ENCODE measurements at places on chromosomes 1 and 21. TPM values are rescaled to one million over a fixed set of nuclear protein-coding genes. Genes with fewer than 3 reads are reported as not detected.

The OXCT2 gene
- total RNA-seq, result 0.28 TPM

- peak overlapping the region; percentile 86 for H3K27ac ChIP-seq
- DNase-seq, result peak; percentile 96
- H3K4me1 ChIP-seq, result peaks cover 13% of the 10 kb centered on the region
- H3K27me3 ChIP-seq, result no peaks in the 10 kb centered on the region
- no peaks in the 10 kb centered on the region for H3K36me3 ChIP-seq
Measured at GRCh38 chr1:171141688-171142415, 43.2 kb upstream of the FMO2 start.

DNA sequence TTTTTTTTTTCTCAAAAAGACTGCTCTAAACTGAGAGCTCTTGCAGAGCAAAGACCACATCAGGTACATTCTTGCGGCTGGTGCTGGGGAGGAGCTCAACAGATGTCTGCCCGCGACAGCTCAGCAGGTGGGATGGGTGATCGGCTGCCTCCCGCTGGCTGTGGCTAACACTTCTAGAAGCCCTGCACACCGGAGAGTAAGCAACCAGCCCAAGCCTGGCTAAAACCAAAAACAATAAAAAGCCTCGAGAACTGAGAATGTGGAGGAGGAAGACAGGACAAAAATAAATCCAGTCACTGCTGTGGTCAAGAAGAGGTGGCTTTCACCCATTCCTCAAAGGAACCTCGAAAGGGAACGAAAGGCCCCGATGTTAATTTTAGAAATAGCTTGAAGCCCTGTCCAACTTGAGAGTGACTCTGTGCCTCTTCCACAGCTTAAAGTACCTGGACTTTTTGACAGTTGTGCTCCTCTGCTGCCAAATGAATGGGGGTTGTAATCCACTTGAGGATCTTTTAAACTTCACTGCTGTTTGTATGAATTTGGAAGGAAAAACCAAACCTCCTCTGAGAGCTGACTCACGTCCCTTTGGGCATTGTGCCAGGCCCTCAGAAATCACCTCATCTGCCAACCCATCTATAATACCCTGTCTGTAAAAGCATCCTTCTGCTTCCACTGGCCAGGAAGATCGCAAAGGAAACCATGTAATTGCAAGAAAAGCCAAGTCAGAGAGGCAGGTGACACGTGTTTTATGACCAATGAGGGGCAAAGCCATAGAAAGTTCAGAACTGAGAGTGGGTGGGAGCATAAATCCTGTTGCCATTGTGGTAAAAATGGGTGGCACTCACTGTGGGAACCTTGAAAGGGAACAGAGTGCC, 78.6 kb downstream of the KCNN3 start:
- no peak overlapping the region for H3K27ac ChIP-seq
- H3K36me3 ChIP-seq, result no peaks in the 10 kb centered on the region
- no peak overlapping the region for H3K4me3 ChIP-seq
- DNase-seq, result peak; percentile 21
- H3K27me3 ChIP-seq, result peaks cover 74% of the 10 kb centered on the region

The TMPRSS15 gene
- not detected for total RNA-seq

DNA sequence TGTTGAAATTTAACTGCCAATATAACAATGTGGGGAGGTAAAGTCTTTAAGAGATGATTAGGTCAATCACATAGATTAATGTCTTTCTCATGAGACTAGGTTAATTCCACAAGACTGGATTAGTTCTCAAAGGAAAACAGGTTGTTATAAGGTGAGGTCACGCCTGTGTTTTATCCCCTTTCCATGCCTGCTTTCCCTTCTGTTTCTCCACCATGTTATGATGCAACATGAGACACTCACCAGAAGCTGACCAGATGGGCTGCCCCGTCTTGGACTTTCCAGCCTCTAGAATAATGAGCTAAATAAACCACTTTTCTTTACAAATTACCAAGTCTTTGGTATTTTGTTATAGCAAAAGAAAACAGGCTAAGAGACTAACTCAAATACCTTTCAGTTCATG, 70.8 kb downstream of the DDAH1 start:
- peaks cover 7% of the 10 kb centered on the region for H3K4me1 ChIP-seq
- H3K4me3 ChIP-seq, result no peak overlapping the region
- no peaks in the 10 kb centered on the region for H3K27me3 ChIP-seq
- peak; percentile 18 for DNase-seq
- H3K36me3 ChIP-seq, result peaks cover 2% of the 10 kb centered on the region
- no peak overlapping the region for H3K27ac ChIP-seq

DNA sequence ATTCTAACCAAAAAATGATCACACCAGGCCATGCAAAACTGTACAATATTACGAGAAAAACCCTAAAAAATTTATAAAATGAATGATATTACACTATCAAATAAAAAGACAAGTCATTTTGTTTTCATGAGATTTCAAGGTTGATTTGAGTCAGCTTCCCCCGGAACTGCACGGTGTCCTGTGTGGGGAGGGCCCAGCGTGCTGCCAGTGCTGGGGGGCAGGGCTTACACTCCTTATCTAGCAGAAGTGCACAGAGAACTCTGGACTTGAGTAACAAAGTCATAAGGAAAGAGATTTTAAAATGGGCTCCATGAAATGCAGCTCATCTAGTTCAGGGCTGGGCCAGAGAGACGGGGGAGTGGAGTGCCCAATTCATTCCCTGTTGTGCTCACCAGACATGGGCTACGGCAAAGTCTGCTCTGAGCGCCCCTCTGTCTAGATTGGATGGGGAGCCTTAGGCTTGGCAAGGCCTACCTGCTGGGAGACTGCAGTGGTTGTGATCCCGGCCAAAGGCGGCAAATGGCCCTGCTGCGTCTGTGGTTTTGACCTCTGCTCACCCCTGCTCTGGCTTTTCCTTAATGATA, 50.1 kb downstream of the COQ8A start:
- no peaks in the 10 kb centered on the region for H3K4me1 ChIP-seq
- no peaks in the 10 kb centered on the region for H3K27me3 ChIP-seq
- H3K27ac ChIP-seq, result no peak overlapping the region

GRCh38 chr1:160078512-160079195, 2.7 kb upstream of the KCNJ9 start:
- DNase-seq, result no peak
- H3K36me3 ChIP-seq, result no peaks in the 10 kb centered on the region
- H3K4me3 ChIP-seq, result no peak overlapping the region
- peaks cover 2% of the 10 kb centered on the region for H3K4me1 ChIP-seq
- H3K27ac ChIP-seq, result no peak overlapping the region

GRCh38 chr1:197234581-197234980, 33.5 kb upstream of the CRB1 start:
- H3K27ac ChIP-seq, result no peak overlapping the region
- H3K36me3 ChIP-seq, result no peaks in the 10 kb centered on the region
- H3K27me3 ChIP-seq, result no peaks in the 10 kb centered on the region

GRCh38 chr1:181094416-181095212, 6.1 kb downstream of the IER5 start:
- no peaks in the 10 kb centered on the region for H3K27me3 ChIP-seq
- DNase-seq, result peak; percentile 91
- peak overlapping the region; percentile 56 for H3K27ac ChIP-seq
- no peak overlapping the region for H3K4me3 ChIP-seq
- H3K4me1 ChIP-seq, result peaks cover 25% of the 10 kb centered on the region

- DNase-seq, result no peak
- H3K4me1 ChIP-seq, result no peaks in the 10 kb centered on the region
- no peaks in the 10 kb centered on the region for H3K36me3 ChIP-seq
- no peak overlapping the region for H3K27ac ChIP-seq
Measured at GRCh38 chr1:231187571-231187970, 25.7 kb downstream of the TRIM67 start.

- H3K4me3 ChIP-seq, result no peak overlapping the region
- H3K27me3 ChIP-seq, result no peaks in the 10 kb centered on the region
- no peak overlapping the region for H3K27ac ChIP-seq
- no peak for DNase-seq
- H3K36me3 ChIP-seq, result no peaks in the 10 kb centered on the region
- H3K4me1 ChIP-seq, result peaks cover 5% of the 10 kb centered on the region
Measured at GRCh38 chr1:32709476-32709875, 6.9 kb upstream of the SYNC start.

DNA sequence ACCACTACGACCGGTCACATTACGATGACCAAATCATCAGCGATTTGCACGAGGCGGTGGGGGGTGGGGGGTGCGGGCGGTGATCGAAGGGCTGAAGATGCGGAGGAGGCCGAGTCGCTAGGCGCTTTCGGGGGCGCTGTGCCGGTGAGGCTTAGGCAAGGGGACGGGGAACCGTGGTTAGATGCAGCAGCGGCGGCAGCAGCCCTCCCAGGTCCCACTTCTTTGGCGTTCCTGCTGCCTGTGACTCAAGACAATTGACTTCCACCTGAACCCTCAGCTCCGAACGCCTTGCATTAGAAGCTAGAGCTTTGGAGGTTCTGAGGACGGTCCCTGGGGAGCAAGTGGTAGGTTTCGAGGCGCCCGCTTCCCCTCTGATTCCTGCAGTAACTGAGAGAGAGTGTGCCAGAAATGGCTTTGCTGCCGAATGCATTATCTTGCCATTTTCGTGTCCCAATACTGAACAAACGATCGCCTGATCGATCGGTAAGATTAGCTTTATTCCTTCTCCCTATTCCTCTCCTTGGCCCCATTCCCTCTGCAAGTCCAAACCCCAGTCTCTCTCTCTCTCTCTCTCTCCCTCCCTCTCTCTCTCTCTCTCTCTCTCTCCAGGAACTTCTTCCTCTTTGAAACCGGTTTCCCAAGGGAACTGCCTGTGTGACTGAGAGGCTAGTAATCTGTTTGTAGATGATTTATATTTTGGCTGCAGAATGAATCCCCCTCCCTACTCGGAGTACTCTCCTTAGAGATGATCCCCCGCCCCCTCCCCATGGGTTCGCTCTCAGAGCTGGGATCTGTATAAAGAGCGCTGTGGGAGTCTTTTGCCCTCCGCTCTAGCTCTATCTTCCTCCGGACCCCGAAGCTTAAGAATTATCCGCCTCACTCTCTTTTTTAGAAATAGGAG, 735 bp upstream of the BRINP3 start:
- H3K36me3 ChIP-seq, result no peaks in the 10 kb centered on the region
- no peaks in the 10 kb centered on the region for H3K27me3 ChIP-seq
- no peaks in the 10 kb centered on the region for H3K4me1 ChIP-seq
- H3K4me3 ChIP-seq, result peak overlapping the region; percentile 52
- H3K27ac ChIP-seq, result no peak overlapping the region

- no peaks in the 10 kb centered on the region for H3K36me3 ChIP-seq
- H3K27me3 ChIP-seq, result no peaks in the 10 kb centered on the region
- no peak overlapping the region for H3K27ac ChIP-seq
Measured at GRCh38 chr1:194295685-194296084, 1109.3 kb upstream of the B3GALT2 start.

DNA sequence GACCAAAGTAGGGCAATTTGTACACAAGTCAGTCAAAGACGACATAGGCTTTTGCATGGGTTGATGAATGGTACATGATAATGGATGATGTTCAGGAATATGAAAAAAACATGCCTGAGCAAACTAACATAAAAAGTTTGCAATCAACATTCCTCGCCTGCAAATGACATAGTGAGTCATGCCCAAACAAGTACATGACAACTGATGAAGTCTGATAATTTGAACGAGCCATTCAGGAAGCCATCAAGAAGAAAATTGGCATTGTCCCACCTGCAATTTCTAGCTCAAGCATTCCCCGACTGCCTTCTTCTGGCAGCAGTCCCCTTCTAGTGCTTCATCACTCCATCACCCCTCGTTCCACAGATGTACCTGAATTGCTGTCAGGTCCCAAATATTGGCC, 118.4 kb upstream of the NR5A2 start:
- H3K27me3 ChIP-seq, result no peaks in the 10 kb centered on the region
- H3K4me1 ChIP-seq, result no peaks in the 10 kb centered on the region
- H3K36me3 ChIP-seq, result no peaks in the 10 kb centered on the region

GRCh38 chr21:33254766-33255165, 11.4 kb upstream of the IL10RB start:
- H3K4me1 ChIP-seq, result no peaks in the 10 kb centered on the region
- H3K4me3 ChIP-seq, result no peak overlapping the region
- H3K27me3 ChIP-seq, result no peaks in the 10 kb centered on the region
- H3K36me3 ChIP-seq, result peaks cover 39% of the 10 kb centered on the region
- H3K27ac ChIP-seq, result no peak overlapping the region

DNA sequence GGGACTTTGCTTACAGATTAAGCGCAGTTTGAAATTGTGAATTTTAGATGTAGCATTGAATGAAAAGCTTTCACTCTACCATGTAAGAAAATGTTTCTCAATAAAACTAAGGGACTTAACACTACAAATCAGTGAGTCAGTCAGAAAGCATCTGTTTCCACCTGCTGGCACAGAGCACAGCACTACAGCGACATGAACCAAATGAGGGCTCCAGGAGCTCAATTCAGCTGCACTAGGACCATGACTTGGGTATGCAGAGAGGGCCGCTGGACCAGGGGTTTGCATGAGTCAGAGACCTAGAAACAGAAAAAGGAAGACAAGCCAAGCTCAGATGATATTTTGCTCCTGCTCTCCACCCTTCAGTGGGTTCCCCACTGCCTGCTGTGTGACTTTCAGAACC, 5.2 kb downstream of the SUSD4 start:
- H3K4me3 ChIP-seq, result no peak overlapping the region
- peaks cover 49% of the 10 kb centered on the region for H3K27me3 ChIP-seq
- H3K27ac ChIP-seq, result no peak overlapping the region
- peaks cover 1% of the 10 kb centered on the region for H3K4me1 ChIP-seq
- H3K36me3 ChIP-seq, result no peaks in the 10 kb centered on the region
- DNase-seq, result no peak

GRCh38 chr1:177082855-177083693, 81.4 kb downstream of the ASTN1 start:
- H3K36me3 ChIP-seq, result no peaks in the 10 kb centered on the region
- no peak overlapping the region for H3K4me3 ChIP-seq
- no peaks in the 10 kb centered on the region for H3K4me1 ChIP-seq
- DNase-seq, result peak; percentile 2
- H3K27me3 ChIP-seq, result no peaks in the 10 kb centered on the region
- H3K27ac ChIP-seq, result no peak overlapping the region

The HSD11B1 gene
- 0.28 TPM for total RNA-seq

The ARHGEF10L gene
- 5.0 TPM for total RNA-seq
